HTR-8/SVneo (cell line): ENCODE measurements at places on chromosomes 7 and 10.
A peak's percentile ranks its signal among the peaks of the same experiment; 100 is the strongest.

DNA sequence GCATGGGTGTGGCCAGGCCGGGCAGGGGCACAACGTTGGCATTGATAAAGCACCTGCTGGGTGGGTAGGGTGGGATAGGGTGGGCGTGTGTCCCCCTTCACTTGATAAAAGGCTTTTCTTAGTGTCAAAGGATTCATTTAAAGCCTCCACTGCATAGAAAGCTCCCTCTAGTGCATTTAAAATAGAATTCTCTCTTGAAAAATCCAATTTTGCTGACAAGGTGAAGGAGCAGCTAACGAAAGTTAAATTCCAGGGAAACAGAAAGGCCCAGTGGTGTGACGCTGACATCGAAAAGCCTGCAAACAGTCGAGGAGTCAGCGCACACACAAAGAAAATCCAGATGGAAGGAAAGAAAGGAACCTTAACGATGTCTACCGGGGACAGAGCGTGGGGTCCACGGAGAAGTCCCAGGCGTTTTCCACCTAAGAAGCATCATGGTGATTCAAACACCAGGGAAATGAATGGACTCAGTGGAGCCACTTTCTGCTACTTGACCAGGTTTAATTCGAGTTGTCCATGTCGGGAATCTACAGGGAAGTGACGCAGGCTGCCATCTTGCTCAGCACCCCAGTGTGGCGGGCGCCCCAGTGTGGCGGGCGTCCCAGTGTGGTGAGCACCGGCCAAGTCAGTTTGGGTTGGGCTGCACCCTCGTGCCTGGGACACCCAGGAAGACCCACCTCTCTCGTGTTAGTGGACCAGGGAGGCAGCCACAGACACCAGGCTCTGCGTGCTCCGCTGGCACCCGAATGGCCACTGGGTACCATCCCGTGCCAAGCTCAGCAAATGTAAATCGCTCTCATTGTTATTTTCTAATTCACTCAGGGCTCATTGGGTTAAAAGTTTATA is 217.8 kb downstream of the DNAJB6 start:
- DNase-seq = no peak

DNA sequence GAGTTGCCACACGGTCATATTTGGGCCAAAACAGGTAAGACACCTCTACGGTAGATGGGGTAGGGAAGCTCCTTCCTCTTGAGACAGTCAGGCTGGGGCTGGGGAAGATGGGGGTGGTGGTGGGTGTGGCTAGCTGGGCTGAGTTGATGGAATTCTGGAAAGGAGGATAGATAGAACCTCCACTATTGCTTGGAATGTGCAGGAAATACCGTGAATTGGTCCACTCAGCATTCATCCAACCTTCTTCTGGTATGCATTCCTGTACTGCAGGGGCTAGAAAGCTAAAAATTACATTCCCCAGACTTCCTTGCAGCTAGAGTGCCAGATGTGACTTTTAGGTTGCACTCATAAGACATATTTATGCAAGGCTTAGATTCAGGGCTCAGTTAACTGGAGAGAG is 24.8 kb downstream of the TLX1 start:
- no peak for DNase-seq

GRCh38 chr7:139725077-139725476 is 52.7 kb downstream of the HIPK2 start:
- no peak for DNase-seq

- no peak for DNase-seq
Measured at GRCh38 chr7:98674461-98674860, 57.4 kb downstream of the NPTX2 start.

- DNase-seq = no peak
Measured at GRCh38 chr7:45593877-45594276, 19.7 kb downstream of the ADCY1 start.

DNA sequence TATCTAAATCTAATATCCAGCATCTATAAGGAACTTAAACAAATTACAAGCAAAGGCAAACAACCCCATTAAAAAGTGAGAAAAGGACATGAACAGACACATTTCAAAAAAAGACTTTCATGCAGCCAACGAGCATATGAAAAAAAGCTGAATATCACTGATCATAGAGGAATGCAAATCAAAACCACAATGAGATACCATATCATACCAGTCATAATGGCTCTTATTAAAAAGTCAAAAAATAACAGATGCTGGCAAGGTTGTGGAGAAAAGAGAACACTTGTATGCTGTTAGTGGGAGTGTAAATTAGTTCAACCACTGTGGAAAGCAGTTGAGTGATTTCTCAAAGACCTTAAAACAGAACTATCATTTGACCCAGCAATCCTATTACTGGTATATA is 334.4 kb upstream of the CACNA2D1 start:
- no peak for DNase-seq

- DNase-seq = no peak
Measured at GRCh38 chr10:86988520-86988919, 20.2 kb downstream of the ADIRF start.

GRCh38 chr7:158017111-158018097 is 570.2 kb downstream of the PTPRN2 start:
- no peak for DNase-seq

- DNase-seq = peak; percentile 2
Measured at GRCh38 chr7:69708857-69709256, 110.6 kb downstream of the AUTS2 start.
